Activated naive CD8-positive, alpha-beta T cell treated with anti-CD3 and anti-CD28 coated beads for 36 hours (primary cell): ENCODE measurements at places on chromosomes 6 and 20.

- peak; percentile 18 for DNase-seq
Measured at GRCh38 chr20:32285621-32286371, 8.3 kb downstream of the KIF3B start.

DNA sequence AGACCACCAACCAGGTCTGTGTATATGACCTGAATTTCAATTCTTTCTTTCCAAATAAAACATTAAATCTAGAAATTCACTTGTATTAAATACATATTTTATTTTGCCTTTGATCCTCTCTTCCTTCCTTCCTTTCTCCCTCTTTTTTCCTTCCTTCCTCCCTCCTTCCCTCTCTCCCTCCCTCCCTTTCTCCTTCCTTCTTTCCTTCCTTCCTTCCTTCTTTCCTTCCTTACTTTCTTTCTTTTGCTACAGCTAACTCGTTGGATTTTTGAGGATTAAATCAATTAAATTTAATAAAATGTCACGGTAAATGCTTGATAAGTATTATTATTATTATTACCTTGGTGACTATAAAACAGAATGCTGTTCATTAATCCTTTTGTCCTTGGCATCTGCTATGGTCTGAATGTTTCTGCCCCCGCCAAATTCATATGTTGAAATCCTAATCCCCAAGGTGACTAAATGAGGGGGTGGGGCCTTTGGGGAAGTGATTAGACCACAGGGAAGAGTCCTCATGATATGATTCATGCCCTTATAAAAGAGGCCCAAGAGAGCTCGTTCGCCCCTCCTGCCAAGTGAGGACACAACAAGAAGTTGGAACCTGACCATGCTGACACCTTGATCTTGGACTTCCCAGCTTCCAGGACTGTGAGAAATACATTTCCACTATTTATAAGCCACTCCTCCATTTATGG, 67.6 kb upstream of the BTBD3 start:
- DNase-seq: no peak

- no peak for DNase-seq
Measured at GRCh38 chr6:35471836-35472345, 3.7 kb downstream of the RPL10A start.

DNA sequence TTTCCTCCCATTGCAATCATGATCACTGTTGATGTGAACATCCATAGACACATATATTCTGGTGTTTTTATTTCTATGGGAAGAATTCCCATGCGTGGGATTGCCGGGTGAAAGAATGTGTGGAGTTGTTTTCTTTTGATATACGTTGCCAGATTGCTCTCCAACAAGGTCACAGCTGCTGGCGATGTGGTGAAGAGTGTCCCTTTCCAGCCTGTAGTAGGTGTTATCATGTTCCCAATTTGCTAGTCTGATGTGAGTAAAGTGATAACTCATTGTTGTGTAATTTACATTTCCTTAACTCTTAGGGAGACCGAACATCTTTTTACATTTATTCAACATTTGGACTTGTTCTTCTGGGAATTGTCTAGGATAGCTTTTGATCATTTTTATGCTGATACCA, 14.5 kb upstream of the ELMO2 start:
- no peak for DNase-seq

- no peak for DNase-seq
Measured at GRCh38 chr20:58571356-58571692, 56.1 kb upstream of the APCDD1L start.

DNA sequence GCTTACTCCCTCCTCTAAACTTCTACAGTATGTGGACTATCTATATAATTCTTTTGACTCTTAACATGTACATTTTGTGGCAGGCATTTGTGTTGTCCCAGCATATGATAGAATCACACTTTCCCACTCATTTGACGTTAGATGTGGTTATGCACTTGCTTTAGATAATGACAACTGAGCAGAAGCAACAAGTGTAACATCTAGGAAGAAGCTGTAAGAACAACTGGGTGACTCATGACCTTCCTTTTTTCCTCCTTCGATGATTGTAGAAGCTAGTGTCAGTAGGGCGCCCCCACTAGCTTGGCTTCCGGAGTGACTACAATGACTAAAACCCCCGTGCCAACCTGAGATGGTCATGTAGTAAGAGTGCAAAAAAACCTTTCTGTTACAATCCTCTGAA, 74.6 kb upstream of the CEP85L start:
- peak; percentile 78 for DNase-seq

- no peak for DNase-seq
Measured at GRCh38 chr6:26366504-26366903, 1.5 kb downstream of the BTN3A2 start.

DNA sequence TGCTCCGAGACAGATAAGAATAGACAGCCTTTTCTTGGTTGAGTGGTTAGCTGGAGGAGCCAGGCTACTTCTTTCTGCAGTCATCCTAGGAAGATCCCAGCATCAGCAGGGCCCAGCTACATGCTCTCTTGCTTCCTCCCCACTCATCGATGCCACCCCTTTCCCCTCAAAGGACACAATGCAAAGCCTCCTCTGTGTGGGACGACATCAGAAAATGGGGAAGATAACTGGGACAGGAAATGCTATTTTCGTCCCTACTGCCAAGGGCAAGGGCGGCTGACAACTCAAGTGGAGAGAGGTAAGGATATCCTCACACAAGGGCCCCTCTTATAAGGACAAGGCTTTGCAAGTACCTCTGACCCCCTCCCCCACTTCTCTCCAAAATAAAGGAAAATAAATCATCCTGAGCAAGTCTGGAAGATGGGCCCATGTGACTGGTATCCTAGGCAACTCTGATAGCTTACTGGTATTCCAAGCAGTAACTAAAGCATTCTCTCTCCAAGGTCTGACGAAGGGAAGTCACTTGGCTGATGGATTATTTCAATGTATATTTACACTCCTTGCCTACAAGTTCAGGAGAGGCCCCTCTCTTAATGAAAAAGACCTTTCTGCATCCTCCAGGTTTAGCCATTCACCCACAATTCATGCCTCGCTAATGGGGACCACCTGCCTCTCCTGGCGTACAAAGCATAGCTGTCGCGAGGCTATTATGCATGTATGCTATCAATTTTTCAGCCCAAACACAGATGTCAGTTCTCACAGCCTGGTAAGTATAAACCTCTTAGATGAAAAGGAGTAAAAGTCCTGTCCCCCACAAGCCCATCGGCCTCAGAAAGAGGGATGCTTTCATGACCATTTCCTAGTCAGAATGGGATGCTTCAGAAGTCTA, 11.3 kb downstream of the ELMO2 start:
- no peak for DNase-seq

DNA sequence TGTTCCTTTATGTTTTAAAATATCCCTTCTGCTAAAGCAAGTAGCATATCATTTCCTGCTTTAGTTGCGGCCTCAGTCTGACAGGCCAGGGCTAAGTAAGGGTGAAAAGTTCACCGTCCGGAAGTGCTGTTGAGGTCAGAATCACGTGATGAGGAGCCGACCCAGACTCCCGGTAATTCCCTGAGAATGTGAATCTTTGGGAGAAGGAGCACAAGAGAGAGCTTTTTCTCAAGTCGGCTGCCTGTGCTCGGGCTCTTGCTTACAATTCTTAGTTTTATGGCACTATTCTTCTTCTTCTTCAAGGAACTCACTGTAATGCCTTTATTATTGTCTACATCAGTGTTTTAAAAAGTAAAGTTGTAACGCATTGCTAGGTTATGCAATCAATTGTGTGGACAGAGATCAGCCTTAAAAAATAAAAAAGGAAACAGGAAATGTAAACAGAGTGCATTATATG, 309.3 kb downstream of the PRL start:
- DNase-seq: peak; percentile 11

DNA sequence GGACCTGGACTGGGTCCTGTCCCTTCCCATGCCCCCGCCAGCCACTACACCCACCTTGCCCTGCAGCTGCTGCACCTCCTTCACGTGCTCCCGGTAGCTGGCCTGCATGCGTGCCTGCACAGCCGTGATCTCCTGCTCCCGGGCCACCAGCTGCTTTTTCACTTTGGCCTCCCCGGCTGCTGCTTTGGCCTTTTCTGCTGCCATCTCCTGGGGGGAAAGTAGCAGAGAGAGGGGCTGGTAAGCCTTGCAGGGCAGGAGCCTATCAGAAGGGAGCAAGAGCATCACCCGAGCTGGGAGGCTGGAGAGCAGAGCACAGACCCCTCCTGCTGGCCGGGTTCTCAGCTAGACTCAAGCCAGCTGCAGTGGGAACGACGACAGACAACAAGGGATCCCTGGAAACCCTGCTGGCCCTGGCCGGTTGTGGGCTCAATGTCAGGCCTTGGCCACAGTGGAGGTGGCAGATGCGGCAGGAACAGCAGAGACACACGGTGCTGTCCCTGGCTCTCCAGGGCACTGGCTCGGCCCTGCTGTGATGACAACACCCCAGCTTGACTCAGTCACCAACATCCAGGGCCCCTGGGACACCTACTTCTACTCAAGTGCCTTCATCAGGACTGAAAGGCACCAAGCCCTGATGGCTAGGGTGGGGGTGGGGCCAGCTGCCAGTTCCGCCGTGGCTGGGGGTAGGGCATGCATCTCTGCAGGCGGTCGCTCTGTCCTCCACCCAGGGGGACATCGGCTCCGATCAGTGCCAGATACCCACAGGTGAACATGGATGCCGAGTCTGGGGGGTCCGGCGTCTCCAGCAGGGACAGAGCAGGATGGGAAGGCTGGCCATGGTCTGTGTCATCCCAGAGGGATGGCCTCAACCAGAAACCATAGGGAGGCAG, 45.3 kb downstream of the RRBP1 start:
- DNase-seq: no peak

- DNase-seq: no peak
Measured at GRCh38 chr20:49560646-49561045, 7.3 kb downstream of the PTGIS start.

DNA sequence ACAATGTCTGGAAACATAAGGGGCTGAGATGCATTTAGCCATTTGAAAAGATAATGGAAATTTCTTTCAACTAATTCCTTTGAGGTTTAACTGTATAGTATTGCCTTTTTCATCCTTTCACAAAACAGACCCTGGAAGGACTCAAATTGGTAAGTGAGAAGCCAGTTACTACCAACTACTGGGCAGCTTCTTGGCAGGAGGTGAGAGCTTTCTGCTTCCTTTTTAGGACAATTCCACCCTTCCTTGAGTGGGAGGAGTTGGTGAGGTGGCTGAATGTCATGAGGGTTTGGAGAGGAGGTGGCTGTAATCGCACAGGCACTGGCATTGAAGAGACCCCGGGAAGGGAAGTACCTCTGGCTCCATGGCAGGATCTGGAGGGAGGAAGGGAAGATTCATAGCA, 341.1 kb downstream of the NRN1 start:
- no peak for DNase-seq

DNA sequence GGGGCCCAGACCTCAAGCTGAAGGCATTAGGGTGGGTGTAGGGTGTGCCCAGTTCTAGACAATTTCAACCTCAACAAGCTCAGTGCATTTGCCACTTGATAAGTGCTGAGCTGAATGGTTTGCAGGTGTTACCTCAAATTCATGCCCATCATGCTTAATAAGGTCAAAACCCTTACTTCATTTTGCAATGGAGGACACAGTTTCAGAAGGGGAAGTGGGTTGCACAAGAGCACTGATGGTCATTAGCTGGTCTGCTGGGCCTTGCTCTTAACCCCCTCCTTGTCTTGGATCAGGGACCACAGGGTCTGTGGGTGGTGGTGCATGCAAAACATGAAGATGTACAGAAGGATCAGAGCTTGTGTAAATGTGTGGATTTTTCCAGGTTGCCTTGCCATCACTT, 71.0 kb upstream of the SIRPA start:
- DNase-seq: no peak

DNA sequence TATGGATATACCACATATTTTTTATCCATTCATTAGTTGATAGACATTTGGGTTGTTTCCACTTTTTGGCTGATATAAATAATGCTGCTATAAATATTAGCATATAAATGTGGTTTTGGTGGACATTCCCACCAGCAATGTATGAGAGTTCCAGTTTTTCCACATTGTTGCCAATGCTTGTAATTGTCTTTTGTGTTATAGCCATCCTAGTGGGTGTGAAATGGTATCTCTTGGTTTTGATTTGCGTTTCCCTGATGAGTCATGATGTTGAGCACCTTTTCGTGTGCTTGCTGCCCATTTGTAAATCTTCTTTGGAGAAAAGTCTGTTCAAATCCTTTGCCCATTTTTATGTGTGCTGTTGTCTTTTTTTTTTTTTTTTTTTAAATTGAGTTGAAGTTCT, 54.4 kb downstream of the DHX35 start:
- no peak for DNase-seq

GRCh38 chr6:100446115-100447080, 18.3 kb downstream of the SIM1 start:
- DNase-seq: no peak

- DNase-seq: no peak
Measured at GRCh38 chr20:16518784-16519084, 54.5 kb downstream of the KIF16B start.

- peak; percentile 79 for DNase-seq
Measured at GRCh38 chr20:63626424-63627128, at the start of gene GMEB2. TSS of gene GMEB2 (minus strand) at chr20:63627101. CDS start at chr20:63619397, 7,704 bp downstream.

- DNase-seq: no peak
Measured at GRCh38 chr6:100475554-100476320, 11.0 kb upstream of the SIM1 start.

DNA sequence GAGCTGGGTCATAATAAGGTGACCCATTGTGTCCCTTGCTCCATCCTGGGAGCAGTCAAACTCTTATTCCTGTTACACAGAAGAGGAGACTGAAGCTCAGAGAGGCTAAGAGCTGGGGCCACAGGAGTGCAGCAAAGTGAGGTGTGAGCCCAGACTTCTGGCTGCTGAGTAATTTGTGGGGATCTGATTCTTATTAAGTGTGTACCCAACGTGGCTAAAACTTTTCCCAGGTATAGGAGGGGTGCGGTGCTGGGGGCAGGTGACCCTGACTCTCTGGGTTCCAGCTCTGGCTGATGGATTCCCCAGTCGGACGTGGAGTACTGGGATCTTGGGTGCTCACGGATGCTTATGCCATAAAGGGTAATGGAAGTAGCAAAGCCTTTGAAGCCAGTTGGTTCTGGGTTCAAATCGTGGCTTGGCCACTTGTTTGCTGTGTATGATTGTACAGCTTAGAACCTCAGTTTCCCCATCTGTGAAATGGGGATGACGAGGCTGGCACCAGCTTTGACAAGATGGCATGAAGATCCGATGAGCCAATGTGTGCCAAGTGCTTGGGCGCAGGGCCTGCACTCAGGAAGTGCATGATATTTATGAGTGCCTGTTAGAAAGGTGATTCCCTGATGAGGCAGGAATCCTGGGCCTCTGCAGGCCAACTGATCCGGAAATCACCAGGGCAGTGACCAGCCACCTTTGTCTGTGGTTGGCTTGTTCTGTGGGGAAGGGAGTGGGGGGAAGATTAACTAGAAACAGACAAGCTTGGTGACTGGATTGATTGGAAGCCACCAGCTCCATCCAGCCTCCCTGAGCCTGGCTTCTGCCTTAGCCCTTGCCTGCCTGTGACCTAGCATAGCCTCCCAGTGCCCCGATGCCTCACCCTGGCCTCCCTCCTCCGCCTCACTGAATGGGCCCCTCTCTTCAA, 6.0 kb downstream of the SRC start:
- no peak for DNase-seq

- DNase-seq: no peak
Measured at GRCh38 chr6:118714756-118715155, 63.4 kb upstream of the CEP85L start.

GRCh38 chr6:52360601-52361413, 1.1 kb upstream of the PAQR8 start:
- DNase-seq: no peak
